Suppressor macrophage (primary cell): ENCODE measurements at places on chromosomes 7 and 10.

DNA sequence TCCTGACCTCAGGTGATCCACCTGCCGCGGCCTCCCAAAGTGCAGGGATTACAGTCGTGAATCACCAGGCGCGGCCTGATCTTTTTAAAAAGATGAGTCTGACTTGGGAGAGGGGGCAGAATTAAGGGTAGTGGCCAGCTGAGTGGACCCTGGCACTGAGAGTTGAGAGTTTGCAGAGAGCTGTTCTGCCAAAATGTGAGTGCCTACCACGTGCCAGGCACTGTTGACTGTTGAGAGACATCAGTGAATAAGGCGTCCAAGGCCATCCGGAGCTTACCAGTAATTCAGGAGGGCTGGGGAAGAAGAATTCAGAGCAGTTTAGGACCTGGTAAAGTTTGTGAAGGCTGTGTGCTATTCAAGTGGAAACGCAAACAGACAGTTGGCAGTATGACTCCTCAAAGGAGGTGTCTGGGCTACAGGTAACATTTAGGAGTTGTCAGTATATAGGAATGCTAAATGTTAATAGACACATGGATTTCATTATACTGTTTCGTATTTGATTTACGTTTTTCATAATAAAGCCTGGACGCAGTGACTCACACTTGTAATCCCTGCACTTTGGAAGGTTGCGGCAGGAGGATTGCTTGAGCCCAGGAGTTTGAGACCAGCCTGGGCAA is 1.5 kb downstream of the NIPSNAP2 start:
- no peak for DNase-seq

DNA sequence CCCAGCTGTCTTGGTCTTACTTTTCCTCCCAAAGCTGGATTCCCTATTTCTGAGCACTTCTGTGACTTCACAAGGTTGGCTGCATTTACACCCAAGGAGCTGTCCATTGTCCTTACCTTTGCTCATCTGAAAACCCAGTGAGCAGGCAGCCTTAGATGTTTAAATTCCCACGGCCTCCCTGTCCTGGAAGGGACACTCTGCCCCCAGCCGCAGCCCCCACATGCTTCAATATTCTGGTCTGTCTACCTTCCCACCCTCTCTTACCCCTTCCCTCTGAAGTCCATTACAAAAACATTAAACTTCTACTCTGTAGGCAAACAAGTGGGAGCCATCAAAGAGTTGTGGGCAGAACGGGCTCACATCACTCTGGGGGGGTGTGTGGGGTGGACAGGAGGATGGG is 73.8 kb upstream of the EFCAB10 start:
- no peak for DNase-seq

- peak; percentile 18 for DNase-seq
These were observed 2.2 kb upstream of the CCDC3 start for GRCh38 chr10:13003759-13004158.

GRCh38 chr7:24757353-24758275 is at the start of gene GSDME:
GSDME (minus strand) TSS chr7:24757464; CDS start chr7:24749774, 7,690 bp downstream.
- peak; percentile 86 for DNase-seq

DNA sequence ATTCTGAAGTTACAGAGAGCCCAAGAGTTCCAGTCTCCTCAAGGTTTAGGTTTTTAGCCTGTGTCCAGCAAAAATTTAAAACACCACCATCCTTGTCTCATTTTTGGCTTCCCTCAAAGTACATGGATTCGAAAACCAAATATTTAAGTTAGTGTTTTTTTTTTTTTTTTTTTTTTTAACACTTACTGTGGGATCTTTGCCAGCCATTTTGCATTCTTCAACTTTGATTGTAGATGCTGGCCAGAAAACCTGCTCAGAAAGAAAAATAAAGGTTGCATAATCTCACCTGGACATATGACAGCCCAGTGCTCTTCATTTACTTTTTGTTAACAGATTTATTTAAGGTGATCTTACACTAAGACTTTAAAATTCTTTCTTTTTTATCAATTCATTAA is 91.6 kb downstream of the SEMA3C start:
- no peak for DNase-seq

GRCh38 chr7:120456699-120457098 is 183.7 kb downstream of the KCND2 start:
- DNase-seq: no peak

- DNase-seq: no peak
These were observed 511.1 kb downstream of the ZNF37A start for GRCh38 chr10:38605153-38605661.
